Endothelial cell (in vitro differentiated cells): ENCODE measurements at places on chromosomes 1 and 21. TPM values are rescaled to one million over a fixed set of nuclear protein-coding genes. Genes with fewer than 3 reads are reported as not detected.
A peak's percentile ranks its signal among the peaks of the same experiment; 100 is the strongest.

FTCD gene
- total RNA-seq, result 1.5 TPM

ATF3 gene
- 1.8 TPM for total RNA-seq

FAM131C gene
- 0.56 TPM for total RNA-seq

DNA sequence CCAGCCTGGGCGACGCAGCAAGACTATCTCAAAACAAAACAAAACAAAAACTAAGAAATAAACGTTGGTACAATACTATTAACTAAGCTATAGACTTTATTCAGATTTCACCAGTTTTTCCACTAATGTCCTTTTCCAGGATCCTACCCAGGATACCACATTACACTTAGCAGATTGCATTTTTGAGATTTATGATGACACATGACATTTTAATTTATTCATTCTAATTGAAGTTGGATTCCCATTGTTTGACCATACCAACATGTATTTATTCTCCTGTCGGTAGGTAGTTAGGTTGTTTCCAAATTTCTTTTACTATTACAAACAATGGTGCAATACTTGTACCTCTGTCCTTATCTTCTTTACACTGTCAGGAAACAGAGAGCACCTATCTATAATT, 6.8 kb upstream of the KLF17 start:
- no peaks in the 10 kb centered on the region for H3K27me3 ChIP-seq
- H3K27ac ChIP-seq, result no peak overlapping the region
- no peaks in the 10 kb centered on the region for H3K36me3 ChIP-seq

TAS1R2 gene
- total RNA-seq, result not detected

KCNQ4 gene
- 1.5 TPM for total RNA-seq

APOBEC4 gene
- not detected for total RNA-seq

GRCh38 chr1:224632921-224633321, 16.8 kb downstream of the CNIH3 start:
- no peak for DNase-seq
- peaks cover 10% of the 10 kb centered on the region for H3K27me3 ChIP-seq
- no peaks in the 10 kb centered on the region for H3K4me1 ChIP-seq

GRCh38 chr1:178397678-178398077, 99.1 kb downstream of the CLEC20A start:
- H3K27me3 ChIP-seq, result peaks cover 5% of the 10 kb centered on the region
- no peak overlapping the region for H3K4me3 ChIP-seq
- H3K36me3 ChIP-seq, result peaks cover 7% of the 10 kb centered on the region
- peaks cover 11% of the 10 kb centered on the region for H3K4me1 ChIP-seq
- no peak for DNase-seq
- H3K27ac ChIP-seq, result no peak overlapping the region

SMIM1 gene
- 2.1 TPM for total RNA-seq

ENAH gene
- 82.9 TPM for total RNA-seq

DNA sequence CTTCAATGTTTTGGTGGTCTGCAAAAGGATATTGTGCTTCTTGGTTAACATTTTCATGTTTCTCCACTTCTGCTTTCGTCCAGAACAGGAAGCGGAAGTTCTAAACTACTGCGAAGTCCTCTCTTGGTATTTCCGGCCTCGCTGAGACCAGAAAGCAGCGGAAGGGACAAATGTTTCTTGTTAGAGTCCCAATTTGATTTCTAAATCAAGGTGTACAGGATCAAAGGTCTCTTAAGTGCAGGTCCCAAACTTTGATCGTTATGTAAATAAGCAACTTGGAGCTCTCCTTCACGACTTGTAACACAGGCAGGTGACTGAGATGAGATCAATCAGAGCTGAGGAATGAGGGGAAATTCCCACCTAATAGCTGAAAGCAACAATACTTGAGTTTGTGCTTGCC, 40.1 kb upstream of the HMCN1 start:
- H3K27me3 ChIP-seq, result peaks cover 2% of the 10 kb centered on the region
- peaks cover 11% of the 10 kb centered on the region for H3K4me1 ChIP-seq
- H3K27ac ChIP-seq, result peak overlapping the region; percentile 76
- no peak for DNase-seq
- H3K4me3 ChIP-seq, result no peak overlapping the region

AGT gene
- not detected for total RNA-seq

DNA sequence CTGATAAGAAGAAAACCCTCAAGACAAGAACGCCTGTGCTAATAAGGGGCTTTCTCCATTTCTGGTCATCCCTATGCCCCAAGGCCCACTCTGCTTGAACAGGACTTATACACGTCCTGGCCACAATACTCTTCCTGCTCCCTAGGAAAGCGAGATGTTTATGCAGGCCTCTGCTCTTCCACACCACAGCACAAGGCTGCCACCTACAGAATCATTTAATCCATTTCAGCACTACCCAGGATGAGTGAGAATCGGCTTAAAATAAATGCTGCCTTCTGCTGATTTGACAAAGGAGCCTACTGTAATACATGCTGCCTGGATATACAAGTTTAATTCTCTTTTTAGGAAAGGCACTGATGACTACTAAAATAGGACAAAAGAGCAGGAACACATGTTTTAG, 29.4 kb downstream of the FRRS1 start:
- H3K36me3 ChIP-seq, result no peaks in the 10 kb centered on the region
- H3K4me1 ChIP-seq, result peaks cover 6% of the 10 kb centered on the region
- no peaks in the 10 kb centered on the region for H3K27me3 ChIP-seq
- H3K27ac ChIP-seq, result no peak overlapping the region
- H3K4me3 ChIP-seq, result no peak overlapping the region

GRCh38 chr1:181062836-181063428, 25.6 kb upstream of the IER5 start:
- H3K27me3 ChIP-seq, result no peaks in the 10 kb centered on the region
- DNase-seq, result no peak
- no peak overlapping the region for H3K27ac ChIP-seq
- H3K36me3 ChIP-seq, result no peaks in the 10 kb centered on the region
- H3K4me3 ChIP-seq, result no peak overlapping the region
- H3K4me1 ChIP-seq, result peaks cover 6% of the 10 kb centered on the region

DNA sequence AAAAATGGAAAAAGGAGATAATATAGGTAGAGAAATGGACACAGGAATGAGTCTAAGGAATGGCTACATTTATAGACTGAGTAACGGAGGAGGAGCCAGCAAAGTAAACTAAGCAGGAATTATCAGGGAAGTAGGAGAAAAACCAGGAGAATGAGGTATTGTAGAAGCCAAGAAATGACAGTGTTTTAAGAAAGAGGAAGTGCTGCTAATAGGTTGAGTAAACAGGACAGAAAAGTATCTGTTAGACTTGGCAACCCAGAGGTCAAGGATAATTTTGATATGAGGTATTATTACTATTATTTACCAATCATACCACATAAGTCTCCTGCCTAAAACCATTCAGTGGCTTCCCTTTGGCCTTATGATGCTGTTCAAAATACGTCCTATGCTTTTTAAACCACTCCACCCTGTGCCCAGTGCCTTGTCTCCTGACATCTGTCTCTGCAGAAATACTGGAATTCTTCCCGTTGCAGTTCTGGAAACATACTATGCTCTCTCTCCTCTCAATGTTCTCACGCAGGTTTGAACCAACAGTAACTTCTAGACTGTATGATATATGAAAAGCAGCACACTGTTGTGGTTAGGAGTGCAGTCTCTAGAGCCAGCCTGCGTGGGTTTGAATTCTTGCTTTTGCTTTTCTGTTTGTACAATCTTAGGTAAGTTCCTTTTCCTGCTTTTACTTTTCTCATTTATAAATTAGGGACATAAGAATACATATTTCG, 24.6 kb upstream of the NEK7 start:
- no peak overlapping the region for H3K27ac ChIP-seq
- H3K27me3 ChIP-seq, result no peaks in the 10 kb centered on the region
- no peak for DNase-seq
- H3K36me3 ChIP-seq, result no peaks in the 10 kb centered on the region
- no peaks in the 10 kb centered on the region for H3K4me1 ChIP-seq

PDZK1 gene
- total RNA-seq, result 0.41 TPM

BEST4 gene
- 0.18 TPM for total RNA-seq

USH2A gene
- total RNA-seq, result not detected

GRCh38 chr1:58870298-58870676, 86.4 kb upstream of the JUN start:
- no peak overlapping the region for H3K4me3 ChIP-seq
- H3K36me3 ChIP-seq, result no peaks in the 10 kb centered on the region
- H3K4me1 ChIP-seq, result peaks cover 5% of the 10 kb centered on the region
- no peak overlapping the region for H3K27ac ChIP-seq
- no peak for DNase-seq

DNA sequence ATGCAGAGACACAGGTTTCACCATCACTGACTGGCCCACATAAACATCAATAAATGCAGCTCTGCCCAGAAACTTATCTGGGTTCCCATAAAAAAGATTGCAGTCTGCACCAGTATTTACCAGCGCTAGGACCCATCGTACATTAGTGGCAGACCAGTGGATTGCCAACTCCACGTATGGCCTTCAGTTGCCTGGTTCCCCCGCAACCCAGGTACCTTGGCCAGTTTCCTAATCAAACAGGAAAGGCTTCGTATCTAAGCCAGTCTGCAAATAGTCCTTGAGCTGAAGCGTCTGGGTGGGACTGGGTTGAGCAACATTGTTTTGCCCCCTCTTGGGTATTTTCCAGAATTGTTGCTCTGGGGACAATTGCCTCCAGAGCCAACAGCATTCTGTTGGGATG, 1639.3 kb downstream of the MRPL39 start:
- no peak overlapping the region for H3K27ac ChIP-seq
- H3K4me3 ChIP-seq, result no peak overlapping the region
- peaks cover 4% of the 10 kb centered on the region for H3K4me1 ChIP-seq
- no peak for DNase-seq
- peaks cover 11% of the 10 kb centered on the region for H3K27me3 ChIP-seq

- H3K4me3 ChIP-seq, result no peak overlapping the region
- H3K4me1 ChIP-seq, result peaks cover 12% of the 10 kb centered on the region
- peaks cover 20% of the 10 kb centered on the region for H3K27me3 ChIP-seq
These were observed 2.7 kb downstream of the CPTP start for GRCh38 chr1:1327291-1327690.

UFC1 gene
- 124 TPM for total RNA-seq

NRIP1 gene
- 72.1 TPM for total RNA-seq

- H3K27me3 ChIP-seq, result no peaks in the 10 kb centered on the region
- H3K36me3 ChIP-seq, result no peaks in the 10 kb centered on the region
- peaks cover 19% of the 10 kb centered on the region for H3K4me1 ChIP-seq
- DNase-seq, result no peak
These were observed 18.5 kb downstream of the SELL start for GRCh38 chr1:169692756-169693460.

DISC1 gene
- total RNA-seq, result 82.5 TPM

DNA sequence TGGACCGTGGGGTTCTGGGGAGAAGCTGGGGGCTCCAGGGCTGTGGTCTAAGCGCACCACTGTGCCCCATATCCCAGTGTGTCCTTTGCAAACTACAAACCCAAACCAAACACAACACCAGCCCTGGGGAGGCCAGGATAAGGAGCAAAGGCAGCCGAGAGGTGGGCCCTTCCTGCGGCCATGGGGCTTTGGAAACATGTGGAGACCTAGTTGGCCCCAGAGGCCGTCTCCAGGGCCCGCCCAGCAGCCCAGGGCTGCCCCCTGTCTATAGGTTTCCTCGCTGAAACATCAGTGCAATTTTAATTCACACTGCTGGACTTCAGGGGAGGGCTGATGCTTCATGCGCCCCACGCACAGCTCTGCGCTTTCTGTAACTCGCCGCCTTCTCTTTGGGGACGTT, 61.3 kb downstream of the PRDM16 start:
- H3K36me3 ChIP-seq, result peaks cover 3% of the 10 kb centered on the region
- H3K27ac ChIP-seq, result no peak overlapping the region
- H3K4me3 ChIP-seq, result no peak overlapping the region

- no peaks in the 10 kb centered on the region for H3K4me1 ChIP-seq
- H3K36me3 ChIP-seq, result no peaks in the 10 kb centered on the region
- H3K4me3 ChIP-seq, result no peak overlapping the region
These were observed 75.2 kb downstream of the GLIS1 start for GRCh38 chr1:53663529-53664300.

DNA sequence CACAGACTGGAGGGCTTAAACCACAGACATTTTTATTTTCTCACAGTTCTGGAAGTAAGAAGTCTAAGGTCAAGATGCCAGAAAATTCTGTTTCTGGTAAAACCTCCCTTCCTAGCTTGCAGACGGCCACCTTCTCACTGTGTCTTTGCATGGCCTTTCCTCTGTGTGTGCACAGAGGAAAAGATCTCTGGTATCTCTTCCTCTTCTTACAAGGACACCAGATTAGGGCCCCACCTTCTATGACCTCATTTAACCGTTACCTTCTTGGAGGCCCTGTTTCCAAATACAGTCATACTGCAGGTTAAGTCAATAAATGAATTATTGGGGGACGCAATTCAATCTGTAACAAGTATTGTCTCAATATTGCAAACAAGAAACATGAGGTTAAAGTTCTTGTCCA, 63.0 kb upstream of the PRDX6 start:
- peaks cover 17% of the 10 kb centered on the region for H3K4me1 ChIP-seq
- H3K4me3 ChIP-seq, result no peak overlapping the region
- no peak for DNase-seq
- H3K27me3 ChIP-seq, result no peaks in the 10 kb centered on the region
- no peaks in the 10 kb centered on the region for H3K36me3 ChIP-seq

ZSWIM5 gene
- 6.6 TPM for total RNA-seq

CCDC27 gene
- not detected for total RNA-seq

- peaks cover 23% of the 10 kb centered on the region for H3K4me1 ChIP-seq
- peak overlapping the region; percentile 57 for H3K4me3 ChIP-seq
- no peak for DNase-seq
These were observed 2.0 kb upstream of the OLIG2 start for GRCh38 chr21:33023574-33024200.

BRDT gene
- not detected for total RNA-seq

DNA sequence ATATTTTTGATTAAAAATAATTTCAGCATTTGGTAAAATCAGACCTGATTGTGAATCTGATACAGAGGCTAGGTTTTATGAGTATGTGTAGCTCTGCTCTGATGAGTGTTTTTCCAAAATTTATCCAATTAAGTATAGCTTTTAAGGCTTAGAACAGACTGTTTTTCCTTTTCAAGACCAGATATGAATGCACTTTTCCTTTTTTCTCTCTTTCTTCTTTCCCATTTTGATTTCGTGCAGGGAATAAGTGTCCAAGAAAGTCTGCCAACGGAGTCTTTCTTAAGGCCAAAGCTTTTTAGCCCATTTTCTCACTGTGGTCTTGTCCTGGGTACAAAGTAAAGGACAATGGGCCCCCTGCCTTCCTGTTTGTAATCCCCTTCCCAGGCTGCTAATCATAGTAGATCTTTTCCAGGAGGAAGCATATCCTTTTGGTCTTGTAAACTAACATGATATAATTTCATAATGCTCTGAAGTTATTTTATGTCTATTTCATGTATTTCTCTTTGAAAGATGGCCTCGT, 2.9 kb downstream of the KIF1B start:
- peaks cover 50% of the 10 kb centered on the region for H3K4me1 ChIP-seq
- peaks cover 8% of the 10 kb centered on the region for H3K36me3 ChIP-seq
- peak overlapping the region; percentile 83 for H3K4me3 ChIP-seq
- peak overlapping the region; percentile 88 for H3K27ac ChIP-seq
- H3K27me3 ChIP-seq, result peaks cover 5% of the 10 kb centered on the region
- no peak for DNase-seq

- DNase-seq, result peak; percentile 5
- H3K4me1 ChIP-seq, result peaks cover 3% of the 10 kb centered on the region
- H3K4me3 ChIP-seq, result no peak overlapping the region
These were observed 75.0 kb upstream of the DPT start for GRCh38 chr1:168803806-168804510.

MANEAL gene
- 0.36 TPM for total RNA-seq

TAS1R3 gene
- 1.2 TPM for total RNA-seq

HSD3B2 gene
- total RNA-seq, result not detected
